Right renal pelvis (tissue), 4 donors: ENCODE measurements at places on chromosomes 2 and 18.

GRCh38 chr2:239285071-239285931 is 115.5 kb downstream of the HDAC4 start:
- DNase-seq, result no peak

- no peak for DNase-seq
These were observed 52.5 kb downstream of the PRPF40A start for GRCh38 chr2:152664725-152665124.

GRCh38 chr2:30122362-30122761 is 24.4 kb upstream of the YPEL5 start:
- no peak for DNase-seq

DNA sequence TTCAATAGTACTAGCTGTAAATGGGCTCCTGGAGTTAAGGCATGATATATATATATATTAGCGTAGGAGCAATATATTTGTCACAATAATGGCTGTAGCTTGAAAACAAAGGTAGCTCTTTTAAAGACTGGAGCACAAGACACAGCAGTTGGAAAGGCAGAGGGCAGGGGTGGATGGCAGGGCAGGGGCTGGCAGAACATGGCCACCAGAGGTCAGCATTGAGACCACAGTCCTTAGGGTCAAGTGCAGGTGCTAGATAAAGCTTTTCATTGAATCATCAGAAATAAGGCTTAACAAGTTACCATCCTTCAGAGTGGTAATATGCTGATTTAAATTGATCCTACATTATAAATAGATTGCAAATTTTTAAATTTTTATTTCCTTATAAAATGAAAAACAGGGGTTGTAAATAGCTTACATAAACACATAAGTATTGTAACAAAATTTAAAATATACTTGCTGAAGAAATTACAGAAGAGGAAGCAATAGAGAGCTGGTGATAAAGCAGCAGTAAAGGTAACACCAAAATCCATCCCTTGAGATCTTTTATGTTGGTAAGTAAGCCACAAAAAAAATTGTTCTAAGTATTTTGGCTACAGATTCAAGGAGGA is 161.2 kb upstream of the PIEZO2 start:
- no peak for DNase-seq

DNA sequence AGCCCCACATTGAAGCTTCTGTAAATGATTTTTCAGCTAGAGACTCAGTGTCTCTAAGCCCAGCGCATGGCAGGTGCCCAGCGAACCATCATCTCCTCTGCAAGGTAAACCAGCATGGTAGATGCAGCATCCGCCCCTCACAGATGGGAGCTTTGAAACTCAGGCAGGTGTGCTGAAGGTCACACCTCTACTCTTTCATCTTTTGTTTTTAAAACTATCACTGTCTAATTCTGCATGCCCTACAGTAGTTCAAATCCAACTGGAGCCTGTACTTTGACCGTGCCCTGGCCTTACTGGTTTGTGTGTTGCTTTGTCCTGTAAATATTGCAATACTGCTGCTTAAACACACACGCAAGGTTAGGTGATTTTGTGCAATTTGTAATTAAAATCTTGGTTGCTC is 831.1 kb downstream of the GALR1 start:
- no peak for DNase-seq

DNA sequence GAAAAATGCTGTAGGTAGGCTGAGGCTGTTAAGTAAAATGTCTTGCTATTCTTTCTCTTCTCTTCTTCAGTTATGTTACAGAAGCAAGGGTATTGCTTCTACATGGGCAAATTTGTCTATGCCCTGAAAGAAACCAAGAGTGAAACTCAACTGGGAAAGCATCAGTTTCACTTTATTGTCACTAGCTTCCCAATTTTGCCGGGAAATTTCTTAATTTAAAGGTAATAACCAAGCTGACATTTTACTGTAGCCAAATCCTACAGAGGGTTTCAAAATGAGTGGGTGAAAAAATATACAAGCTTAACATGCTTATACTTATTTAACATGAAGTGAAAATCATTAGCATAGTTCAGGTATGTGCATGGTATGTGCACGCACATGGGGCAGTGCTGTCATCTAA is 3.2 kb downstream of the TANK start:
- no peak for DNase-seq

- DNase-seq, result no peak
These were observed 144.1 kb downstream of the CDC42EP3 start for GRCh38 chr2:37527361-37527760.

GRCh38 chr2:233068762-233069418 is 8.7 kb downstream of the INPP5D start:
- DNase-seq, result no peak

GRCh38 chr18:46627136-46627535 is 29.9 kb downstream of the LOXHD1 start:
- no peak for DNase-seq

- no peak for DNase-seq
These were observed 508.9 kb downstream of the FBXO15 start for GRCh38 chr18:73638709-73639108.

- no peak for DNase-seq
These were observed 165.5 kb downstream of the GCA start for GRCh38 chr2:162509288-162509968.

DNA sequence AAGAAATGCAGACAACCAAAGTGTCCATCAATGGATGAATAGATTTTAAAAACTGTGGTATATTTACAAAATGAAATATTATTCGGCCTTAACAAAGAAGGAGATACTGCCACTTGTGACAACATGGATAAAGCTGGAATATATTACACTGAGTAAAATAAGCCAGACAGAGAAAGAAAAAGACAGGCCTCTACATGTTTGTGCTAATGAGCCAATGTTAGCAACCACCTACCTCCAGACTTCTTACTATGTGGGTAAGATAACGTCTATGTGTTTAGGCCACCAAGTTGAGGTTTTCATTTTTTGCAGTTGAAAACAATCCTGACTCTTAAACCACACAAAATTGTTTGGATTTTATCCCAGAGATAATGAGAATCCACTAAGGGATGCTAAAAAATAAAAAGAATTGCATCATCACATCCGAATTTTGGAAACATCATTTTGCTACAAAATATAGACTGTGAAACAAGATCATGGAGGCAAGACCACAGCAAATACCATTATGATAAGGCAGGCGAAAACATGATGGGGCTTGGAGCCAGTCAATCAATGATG is 47.0 kb downstream of the EVA1A start:
- no peak for DNase-seq

- DNase-seq, result no peak
These were observed 485.4 kb downstream of the PARD3B start for GRCh38 chr2:205030695-205031094.

- DNase-seq, result no peak
These were observed 97.0 kb downstream of the TFCP2L1 start for GRCh38 chr2:121187982-121188411.

DNA sequence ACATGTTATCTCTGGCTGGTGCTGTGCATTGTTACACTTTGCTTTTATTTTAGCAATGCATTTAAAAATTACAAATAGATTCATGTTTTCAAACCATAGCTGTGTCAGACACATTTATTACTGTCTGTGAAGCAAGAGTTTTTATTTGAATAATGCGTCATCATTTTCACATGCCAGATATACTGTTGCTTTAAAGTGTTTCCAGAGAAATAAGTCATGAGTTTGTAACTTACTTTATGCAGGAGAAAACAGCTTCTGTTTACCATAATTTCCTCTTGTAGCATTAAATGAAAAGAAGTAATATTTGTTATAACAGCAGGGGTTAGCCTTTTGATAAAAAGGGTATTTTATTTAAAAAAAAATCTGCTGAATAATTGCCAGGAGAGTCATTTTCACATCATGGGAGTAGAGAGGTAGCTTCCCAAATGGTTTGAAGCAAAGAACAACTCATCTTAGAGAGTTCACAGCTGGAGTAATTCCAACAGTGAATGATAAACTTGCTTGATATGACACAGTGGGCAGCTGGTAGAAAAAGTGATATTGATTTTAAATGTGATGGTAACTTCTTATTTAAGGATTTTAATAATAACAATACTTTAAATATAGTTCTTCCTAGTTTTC is 1274.5 kb upstream of the CRIM1 start:
- DNase-seq, result no peak

- no peak for DNase-seq
These were observed 244.1 kb downstream of the ACKR3 start for GRCh38 chr2:236813766-236814165.

DNA sequence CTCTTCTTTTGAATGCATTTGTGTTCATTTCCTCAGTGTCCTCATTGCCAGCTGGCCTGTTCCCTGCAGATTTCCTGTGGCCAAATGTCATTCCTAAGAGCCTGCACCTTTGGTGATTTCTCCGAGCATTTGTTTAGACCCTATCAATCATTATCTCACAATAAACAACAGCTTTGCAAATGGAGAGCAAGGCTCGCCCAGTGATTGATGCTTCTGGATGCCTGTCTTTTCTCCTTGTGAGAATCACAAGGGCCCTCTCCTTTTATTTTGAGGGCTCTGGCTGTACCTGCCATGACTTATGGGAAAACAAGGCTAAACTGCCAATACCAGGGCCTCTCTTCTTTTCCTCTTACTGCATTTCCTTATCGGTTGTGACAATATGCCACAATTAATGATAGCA is 1454.4 kb upstream of the CELF4 start:
- DNase-seq, result no peak

GRCh38 chr2:234846599-234847363 is 105.0 kb upstream of the SH3BP4 start:
- no peak for DNase-seq

DNA sequence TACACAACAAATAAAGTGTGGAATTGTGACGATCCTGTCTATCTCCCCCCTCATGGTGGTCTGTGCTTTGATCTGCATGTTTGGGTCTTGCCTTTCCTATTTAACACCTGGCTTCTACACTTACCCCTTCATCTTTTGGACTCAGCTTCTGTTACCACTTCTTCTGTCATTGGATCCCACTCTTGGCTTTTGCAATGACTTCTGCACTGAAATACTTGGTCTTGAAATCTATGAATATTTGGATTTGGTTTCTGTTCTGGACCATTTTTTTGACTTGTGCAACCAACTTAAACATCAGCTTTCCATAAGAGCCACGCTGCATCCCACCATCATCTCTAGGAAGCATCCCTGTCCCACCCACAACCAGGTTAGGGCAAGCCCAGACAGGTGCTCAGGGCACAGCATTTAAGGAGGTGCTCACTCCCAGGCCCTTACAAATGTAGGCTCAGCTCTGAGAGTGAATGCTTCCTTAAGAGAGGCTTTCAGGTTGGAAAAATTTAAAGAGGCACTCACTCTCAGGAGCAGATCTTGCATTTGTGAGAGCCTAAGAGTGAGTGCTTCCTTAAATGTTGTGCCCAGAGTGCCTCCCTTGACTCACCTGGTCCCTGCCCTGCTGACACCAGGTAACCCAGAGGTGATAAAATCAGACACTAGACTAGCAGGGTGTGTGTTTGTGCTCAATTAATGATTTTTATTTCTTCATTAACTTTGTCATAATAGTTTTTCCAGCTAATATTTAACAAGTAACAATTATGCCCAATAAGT is 124.5 kb upstream of the SH3BP4 start:
- no peak for DNase-seq

DNA sequence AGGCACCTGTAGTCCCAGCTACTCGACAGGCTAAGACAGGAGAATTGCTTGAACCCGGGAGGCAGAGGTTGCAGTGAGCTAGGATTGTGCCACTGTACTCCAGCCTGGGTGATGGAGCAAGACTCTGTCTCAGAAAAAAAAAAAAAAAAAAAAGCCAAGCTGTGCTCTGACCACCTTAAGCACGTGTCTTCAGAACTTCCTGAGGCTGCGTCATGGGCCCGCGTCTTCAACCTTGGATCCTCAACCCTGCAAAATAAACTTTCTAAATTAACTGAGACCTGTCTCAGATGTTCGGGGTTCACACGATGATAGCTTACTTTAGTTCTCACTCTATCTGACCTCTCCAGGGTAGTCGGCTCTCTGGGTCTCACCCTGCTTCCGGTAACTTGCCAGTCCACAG is 65.8 kb upstream of the CABLES1 start:
- no peak for DNase-seq

DNA sequence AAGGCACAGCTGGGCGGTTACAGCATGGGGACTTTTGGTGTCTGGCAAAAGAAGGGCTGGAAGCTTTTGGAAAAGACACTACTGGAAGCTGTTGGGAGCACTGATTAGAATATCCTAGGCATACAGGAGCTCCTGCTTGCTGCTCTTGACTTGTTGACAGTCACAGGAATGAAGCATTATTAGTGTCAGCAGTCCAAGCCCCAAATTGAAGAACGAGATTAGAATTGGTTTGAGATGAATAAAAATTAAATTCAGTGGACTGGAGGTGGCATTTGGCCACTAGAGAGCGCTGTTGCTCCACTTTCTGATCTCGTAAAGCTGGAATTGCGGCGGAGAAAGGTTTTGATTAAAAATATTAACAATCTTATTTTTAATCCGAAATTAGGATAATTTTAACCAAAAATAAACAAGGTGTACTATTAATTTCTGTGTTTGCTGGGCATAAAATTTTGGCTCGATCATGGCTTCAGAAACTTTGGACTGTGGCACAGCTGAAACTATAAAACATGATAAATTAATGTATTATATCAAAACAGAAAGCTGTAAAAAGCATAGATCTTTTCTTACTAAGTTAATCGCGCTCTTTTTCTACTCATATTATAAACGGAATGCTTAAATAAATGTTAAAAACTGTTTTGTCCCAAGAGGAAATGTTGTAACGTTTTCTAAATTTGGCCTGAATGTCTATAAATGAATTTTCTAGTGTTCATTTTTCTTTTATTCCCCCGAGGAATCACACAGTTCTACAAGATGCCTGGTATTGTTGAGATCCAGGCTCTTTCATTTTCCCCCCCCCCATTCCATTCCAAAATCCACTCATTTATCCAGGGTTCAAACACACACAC is 2.4 kb upstream of the HOXD8 start:
- DNase-seq, result no peak

GRCh38 chr2:73825408-73825807 is 3.4 kb upstream of the STAMBP start:
- no peak for DNase-seq

- DNase-seq, result no peak
These were observed 90.9 kb downstream of the CAPN13 start for GRCh38 chr2:30716123-30716900.

DNA sequence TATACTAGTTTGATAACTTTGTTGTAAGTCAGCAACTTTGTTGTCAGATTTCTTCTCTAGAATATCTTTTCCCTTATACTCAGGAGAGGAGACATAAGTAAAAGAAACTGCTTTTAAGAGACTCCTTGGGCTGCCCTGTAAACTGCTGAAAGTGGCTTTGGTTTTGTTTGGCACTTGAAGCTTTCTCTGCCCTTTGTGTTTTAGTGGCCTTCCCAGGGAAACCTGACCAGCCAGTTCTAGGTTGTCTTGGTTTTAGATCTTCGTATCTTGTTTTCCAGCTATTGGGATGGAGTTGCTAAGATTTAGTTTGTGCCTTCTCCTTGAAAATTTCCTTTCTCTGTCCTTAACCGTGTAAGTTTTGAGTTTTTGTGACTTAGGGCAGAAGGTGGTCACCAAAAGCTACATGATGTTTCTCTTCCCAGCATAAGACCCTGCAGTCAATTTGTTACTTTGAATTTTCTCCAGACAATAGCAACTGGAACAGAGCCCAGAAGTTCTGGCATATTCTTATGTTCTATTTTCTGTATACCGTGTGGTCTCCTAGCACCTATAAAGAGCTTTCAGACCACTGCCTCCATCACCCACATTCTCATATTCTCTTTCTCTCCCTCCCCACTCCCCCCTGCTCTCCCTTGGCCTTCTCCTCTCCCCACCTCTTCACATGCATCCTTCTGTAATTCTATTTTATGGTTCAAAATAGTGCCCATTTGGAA is 81.1 kb downstream of the BOLA3 start:
- no peak for DNase-seq
